ENCODE measurements at places on chromosomes 6 and 20.

DNA sequence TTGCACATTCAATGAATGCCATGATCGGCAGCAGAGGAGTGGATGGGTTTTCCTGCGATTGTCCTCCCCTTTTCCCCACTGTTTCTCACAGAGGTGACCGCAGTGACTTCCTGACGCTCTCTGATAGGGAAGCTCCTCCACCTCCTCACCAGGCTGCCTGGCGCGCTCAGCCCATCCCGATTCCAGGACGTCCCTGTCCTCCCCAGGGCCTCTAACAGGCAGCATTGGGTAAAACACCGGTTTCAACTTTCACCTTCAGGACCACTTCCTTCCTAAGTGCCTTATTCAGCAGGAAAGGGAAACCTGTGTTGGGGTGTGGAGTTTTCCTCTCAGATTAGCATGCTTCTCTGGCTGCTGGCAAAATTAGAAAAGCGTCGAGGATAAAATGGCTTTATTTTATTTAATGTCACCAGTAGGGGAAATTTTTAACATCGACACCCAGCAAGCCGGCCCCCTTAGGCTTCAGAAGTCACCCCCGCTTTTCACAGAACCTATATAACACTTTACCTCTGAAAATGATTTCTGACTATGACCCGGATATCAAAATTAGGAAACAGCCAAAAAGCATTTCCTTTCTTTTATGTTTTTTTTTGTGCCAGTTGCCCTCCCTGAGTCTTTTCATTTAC, 570.4 kb upstream of the GJE1 start:
- DNase-seq, result no peak

DNA sequence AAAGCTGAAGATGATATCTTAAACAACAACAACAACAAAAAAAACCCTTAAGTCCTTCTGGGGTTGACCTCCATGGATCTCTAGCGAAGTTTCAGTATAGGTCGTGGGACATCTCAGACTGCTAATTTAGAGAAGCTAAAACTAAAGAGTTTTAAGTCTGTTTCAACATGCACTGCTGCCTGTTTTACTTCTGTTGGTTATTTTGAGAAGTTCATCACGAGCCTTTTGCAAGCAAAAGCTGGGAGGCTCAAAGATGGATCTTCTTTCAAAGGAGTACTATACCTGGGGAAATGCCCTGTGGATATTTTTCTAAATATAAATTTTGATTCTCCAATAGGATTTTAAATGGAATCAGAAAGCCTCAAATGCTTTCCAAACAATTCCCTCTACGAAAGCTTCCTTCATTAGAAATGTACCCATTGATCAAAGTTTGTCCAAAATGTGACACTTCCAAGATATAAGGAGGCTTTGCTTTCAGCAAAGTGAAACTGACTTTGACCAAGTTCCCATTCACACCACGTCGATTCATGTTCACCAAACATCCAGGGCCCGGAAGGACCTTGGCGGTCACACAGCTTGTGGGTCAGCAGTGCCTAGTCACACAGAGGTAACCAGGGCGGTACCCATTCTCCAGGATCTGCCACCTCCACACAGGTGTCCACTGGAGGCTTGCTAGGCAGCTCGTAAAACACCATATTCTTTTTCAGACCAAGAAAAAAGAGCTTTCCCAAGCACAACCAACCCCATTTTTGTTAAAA, 94.7 kb upstream of the QKI start:
- no peak for DNase-seq

- no peak for DNase-seq
Measured at GRCh38 chr6:70219943-70220613, 82.8 kb downstream of the COL9A1 start.

- no peak for DNase-seq
Measured at GRCh38 chr6:151374036-151374683, 17.2 kb downstream of the ZBTB2 start.
